Cortex of kidney (tissue), 1 donor: ENCODE measurements at places on chromosomes 2 and 18.

- no peak for DNase-seq
Observed at GRCh38 chr2:70978341-70979179, at the start of gene ANKRD53. ANKRD53 (plus strand) TSS chr2:70978630; CDS start chr2:70978646, 16 bp downstream.

GRCh38 chr18:62396381-62396780, 71.3 kb downstream of the TNFRSF11A start:
- DNase-seq, result no peak

DNA sequence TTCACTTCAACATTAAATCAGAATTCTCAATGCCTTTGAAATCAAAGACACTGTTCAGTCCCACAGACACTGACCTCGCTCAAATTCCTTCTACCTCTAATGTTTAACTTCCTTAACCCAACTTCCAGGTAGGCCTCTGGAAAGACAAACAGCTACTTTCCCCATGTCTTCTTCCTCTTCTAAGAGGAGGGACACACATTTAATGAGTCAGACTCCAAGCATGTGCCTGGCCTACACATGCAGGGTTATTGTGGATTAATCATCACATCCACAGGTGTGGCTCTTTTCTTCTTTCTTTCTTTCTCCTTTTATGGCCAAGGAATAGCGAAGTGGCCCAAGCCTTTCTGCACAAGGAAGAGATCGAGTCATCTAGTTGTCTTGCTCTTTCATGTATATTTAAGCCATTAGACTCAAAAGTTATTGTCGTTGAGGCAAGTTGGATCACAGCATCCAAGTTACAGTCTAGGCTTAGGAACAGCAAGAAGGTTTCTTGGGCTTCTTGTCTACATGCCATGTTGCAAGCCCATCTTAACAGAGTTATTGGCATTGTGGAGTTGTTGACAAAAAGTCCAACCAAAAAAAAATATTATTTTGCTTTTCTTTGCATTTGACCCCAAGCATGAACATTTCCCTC, 387.8 kb downstream of the IRS1 start:
- DNase-seq, result no peak

DNA sequence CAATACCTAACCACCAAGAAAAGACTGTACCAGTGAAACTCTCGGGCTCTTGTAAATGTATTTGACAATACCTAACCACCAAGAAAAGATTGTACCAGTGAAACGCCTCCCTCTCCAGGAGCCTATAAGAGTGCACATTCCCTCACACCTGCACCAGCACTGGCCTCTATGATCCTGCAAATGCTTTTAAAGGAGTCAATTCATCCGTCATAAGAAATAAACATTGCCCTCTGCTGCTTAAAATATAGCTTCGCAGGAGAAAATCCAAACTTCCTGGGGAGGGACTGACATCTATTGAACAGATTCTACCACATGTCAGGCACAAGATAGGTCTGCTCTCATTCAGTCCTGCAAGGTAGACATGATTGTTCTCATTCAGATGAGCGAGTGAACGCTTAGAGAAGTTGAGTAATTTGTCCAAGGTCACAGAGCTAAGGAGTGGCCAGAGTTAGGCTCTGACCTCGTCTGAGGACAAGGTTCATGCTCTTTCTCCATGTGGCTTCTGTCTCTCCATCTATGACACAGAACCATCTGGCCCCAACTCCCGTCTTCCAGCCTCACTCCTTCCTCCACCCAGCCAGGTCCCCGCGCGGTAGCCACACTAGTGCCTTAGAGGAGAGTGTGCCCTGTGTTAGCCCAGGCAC, 38.7 kb downstream of the MCFD2 start:
- no peak for DNase-seq

- DNase-seq, result no peak
Observed at GRCh38 chr2:96665083-96665569, 22.6 kb downstream of the FER1L5 start.

- no peak for DNase-seq
Observed at GRCh38 chr2:188481474-188481873, 189.8 kb downstream of the GULP1 start.

DNA sequence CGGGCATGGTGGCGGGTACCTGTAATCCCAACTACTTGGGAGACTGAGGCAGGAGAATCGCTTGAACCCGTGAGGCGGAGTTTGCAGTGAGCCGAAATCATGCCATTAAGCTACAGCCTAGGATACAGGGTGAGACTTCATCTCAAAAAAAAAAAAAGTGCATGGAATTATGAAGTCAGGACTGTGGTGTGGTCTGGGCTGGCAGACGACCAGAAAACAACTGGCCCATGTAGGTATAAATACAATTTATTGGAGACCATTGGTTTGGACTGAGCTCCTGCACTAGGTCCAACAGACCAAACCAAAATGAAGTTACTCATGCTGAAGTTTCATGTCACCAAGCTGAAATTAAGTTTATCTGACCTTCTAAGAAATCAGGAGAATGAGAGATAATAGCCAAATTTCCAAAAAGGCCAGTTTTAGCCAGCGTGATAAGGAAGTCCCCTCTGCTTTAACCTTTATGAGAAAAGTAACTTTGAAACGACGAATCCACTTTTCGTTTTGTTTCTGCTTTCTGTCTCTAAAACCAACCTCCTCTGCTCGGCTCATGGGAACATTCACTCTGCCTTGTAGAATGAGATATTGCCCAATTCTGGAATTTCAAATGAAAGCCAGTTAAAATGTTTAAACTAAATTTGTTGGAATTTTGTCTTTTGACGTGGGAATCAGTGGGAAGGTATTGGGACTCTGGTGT, 17.7 kb upstream of the RAB10 start:
- DNase-seq, result no peak

DNA sequence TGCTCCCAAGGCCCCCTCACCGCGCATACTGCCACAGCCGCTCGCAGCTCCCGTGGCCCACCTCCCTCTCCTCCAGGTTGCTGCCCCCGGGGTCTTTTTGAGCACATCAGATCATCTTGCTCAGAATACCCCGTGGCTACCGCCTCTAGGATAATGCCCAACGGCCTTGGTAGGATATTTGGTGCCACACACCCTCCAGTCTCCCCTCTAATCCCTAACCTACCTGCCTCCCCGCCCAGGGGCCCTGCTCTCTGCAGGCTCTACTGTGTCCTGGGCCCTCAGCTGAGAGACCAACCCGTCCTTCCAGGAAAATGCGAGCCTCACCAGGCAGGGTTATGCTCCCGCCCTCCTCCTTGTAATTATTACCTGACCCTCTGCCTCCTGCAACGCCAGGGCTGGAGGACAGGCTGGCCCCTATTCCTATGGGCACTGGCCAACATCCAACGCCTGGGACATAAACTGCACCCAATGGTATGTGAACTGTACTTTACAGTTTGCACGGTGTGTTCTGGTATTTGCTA, 1.5 kb upstream of the MTCL1 start:
- DNase-seq, result no peak

GRCh38 chr18:2348003-2348402, 223.3 kb downstream of the METTL4 start:
- no peak for DNase-seq

GRCh38 chr18:11336241-11336640, 186.9 kb upstream of the PIEZO2 start:
- DNase-seq, result no peak

DNA sequence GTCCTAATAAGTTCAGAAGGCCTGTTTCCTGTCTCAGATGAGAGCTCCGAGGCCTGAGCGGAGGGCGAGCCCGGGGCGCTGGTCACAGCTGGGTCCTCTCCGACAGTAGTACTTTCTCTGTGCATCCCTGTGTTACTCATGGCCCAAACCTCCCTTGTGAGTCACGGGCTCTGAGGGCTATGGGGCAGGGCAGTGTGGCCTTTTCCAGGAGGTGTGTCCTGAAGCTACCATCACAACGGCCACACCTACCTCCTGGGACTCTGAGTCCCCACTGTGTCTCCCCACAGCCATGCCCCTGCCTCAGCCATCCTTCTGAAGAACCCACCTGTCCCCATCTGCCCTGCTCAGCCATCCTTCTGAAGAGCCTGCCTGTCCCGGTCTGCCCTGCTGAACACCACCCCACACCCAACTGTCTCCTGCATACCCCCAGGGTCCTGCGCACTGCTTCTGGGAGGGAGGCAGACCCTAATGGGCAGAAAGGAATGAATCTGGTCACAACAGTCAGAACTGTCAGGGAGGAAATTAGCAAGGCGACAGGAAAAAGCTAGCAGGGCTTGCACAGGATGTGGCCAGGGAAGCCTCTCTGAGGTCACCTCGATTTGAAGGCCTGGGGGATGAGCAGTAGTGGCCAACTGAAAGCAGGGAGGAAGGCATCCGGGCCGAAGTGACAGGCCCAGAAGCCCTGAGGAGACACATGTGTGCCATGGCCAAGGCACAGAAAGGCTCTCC, 145.4 kb upstream of the RIOK3 start:
- no peak for DNase-seq

DNA sequence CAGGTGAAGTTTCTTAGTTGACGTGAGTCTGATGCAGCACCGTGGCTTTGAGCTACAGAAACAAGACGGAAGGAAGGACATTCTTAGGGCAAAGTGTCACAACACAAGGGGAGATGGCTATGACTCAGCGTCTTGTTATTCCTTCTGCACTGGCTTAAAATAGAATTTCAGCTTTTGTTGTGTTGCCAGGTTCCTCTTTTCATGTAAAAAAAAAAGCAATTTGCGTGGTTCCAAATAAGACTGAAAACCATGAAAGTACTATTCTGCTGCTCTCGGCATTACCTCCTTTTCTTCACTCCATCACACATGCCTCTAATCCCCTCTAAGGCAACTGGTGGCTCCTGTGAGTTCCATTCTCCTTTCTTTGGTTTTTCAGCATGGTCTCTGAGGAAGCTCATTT, 150.1 kb downstream of the ANTXR1 start:
- DNase-seq, result no peak

- no peak for DNase-seq
Observed at GRCh38 chr18:28766027-28766426, 589.1 kb upstream of the CDH2 start.

- no peak for DNase-seq
Observed at GRCh38 chr18:54532962-54533361, 58.1 kb upstream of the DYNAP start.

- no peak for DNase-seq
Observed at GRCh38 chr2:29323961-29324360, 208.7 kb downstream of the CLIP4 start.

GRCh38 chr2:3242747-3243369, 134.8 kb downstream of the EIPR1 start:
- DNase-seq, result no peak

DNA sequence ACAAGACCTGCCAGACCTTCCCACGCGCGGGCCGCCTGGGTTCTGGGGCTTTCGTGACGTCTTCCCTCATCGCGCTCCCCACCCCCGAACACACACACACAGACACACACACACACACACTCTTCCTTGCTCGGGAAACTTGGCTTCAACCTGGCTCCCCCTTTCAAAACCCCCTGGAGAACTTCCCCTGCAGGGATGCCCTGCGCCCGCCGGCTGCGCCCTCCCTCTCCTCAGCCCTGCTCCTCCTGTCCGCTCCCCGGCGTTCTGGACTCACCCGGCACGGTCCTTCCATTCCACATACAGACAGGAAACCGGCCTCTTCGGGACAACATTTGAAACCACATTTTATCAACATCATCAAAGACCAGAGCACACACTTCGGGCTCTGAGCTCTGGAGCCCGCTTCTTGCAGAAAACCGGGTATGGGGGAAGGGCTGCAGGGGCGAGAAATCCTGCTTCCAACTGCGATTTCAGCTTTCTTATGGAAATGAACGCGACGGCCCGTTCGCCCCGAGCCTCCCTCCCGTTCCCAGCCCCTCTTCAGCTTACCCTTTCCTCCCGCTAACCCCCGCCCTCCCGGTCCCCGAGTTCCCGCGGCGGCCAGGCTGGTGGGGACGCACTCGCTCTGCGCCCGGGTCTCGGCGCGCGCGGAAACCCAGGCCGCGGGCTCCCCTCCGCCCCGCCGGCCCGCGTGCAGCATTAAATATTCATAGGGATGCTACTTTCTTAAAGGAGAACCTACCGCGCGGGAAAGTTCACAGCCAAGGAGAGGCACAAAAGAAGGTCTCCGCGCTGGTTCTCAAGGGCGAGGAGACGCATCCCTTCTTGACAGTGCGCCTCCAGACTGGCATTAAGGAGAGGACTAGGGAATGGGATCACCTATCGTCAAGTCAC, 18.3 kb downstream of the POU3F3 start:
- no peak for DNase-seq

DNA sequence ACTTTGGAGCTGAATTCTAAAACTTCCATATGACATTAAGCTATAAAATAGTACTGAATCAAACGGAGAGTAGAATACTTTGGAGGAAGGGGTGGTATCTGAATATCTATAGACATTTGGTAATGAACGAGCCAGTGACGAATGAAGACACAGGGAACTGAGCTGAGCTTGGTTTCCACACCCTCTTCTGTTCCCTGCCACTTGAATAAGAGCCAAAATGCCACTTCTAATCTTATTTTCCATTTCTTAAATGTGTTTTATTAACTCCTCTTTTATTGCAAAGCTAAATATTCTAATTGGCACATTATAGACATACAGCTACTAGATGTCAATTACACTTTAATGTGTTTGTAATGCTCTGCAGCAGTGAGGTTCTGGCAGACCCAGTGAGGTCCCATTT, 76.1 kb downstream of the AFF3 start:
- DNase-seq, result no peak

DNA sequence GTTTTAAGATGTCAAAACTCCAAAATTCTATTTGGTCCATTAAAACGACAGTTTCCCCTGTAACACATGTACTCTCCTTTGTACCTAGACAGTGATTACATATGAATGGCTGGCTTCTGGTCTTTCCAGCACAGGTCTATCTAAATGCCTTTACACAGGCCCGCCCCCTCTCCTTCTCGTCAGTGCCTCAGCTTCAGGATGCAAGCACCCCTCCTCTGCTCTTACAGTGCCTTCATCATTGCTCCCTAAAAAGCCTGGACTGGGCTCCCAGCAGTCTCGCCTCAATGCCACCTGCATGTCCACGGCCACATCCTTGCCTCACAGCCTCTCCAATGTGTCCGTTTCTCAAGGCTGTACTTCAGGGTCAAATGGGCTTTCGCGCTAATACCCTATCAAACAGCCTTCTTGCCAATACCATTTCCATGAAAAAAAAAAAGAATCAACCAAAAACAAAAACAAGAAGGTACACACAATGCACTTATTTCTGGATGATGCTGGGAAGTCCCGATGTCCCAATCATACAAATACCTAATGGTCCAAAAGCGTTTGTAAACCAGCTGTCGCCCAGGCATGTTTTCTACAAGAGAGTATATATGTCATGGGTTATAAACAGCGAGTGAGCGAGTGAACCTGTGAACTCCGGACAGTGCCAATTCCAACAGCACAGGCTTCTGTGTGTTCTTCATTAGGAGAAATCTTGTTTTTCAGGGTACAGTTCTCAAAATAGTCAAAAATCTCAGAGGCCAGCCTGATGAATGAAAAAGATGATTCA, 77.2 kb downstream of the EIPR1 start:
- DNase-seq, result no peak

DNA sequence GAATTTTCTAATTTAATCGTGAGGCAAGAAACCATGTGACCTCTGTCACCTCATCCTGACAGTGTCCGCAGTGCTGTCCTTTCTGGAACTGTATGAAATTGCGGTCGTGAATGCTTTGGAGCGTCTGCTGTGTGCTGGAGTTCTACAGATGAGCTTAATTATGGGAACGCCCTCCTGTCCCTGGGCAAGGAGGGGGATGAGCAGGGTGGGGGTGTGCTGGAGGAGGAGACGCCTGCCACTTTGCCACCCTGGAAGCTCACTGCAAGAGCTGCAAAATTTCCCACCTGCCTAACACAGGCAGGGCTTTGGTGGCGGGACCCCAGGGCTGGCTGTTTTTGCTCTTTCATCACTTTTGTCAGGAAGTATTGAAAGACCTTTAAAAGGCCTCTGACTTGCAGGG, 6.5 kb downstream of the LPIN1 start:
- no peak for DNase-seq
